CD4-positive, alpha-beta memory T cell (primary cell): ENCODE measurements at places on chromosomes 1 and 21. TPM values are rescaled to one million over a fixed set of nuclear protein-coding genes. Genes with fewer than 3 reads are reported as not detected.
A peak's percentile ranks its signal among the peaks of the same experiment; 100 is the strongest.

Gene SPRR2A
- not detected for total RNA-seq

Gene CLCA4
- not detected for total RNA-seq

Gene AHDC1
- 19.2 TPM for total RNA-seq

Gene ANXA9
- 0.17 TPM for total RNA-seq

Gene GPR3
- total RNA-seq, result not detected

- H3K4me3 ChIP-seq, result no peak overlapping the region
- H3K27me3 ChIP-seq, result no peaks in the 10 kb centered on the region
- peaks cover 4% of the 10 kb centered on the region for H3K4me1 ChIP-seq
- no peak for DNase-seq
- H3K27ac ChIP-seq, result no peak overlapping the region
Observed at GRCh38 chr1:1299686-1300351, 7.9 kb downstream of the ACAP3 start.

GRCh38 chr21:43809346-43809799 lies 20.0 kb downstream of the RRP1 start:
- no peak overlapping the region for H3K4me3 ChIP-seq
- no peaks in the 10 kb centered on the region for H3K27me3 ChIP-seq
- H3K36me3 ChIP-seq, result no peaks in the 10 kb centered on the region
- H3K4me1 ChIP-seq, result peaks cover 8% of the 10 kb centered on the region
- no peak overlapping the region for H3K27ac ChIP-seq
- no peak for DNase-seq

- no peaks in the 10 kb centered on the region for H3K4me1 ChIP-seq
- H3K4me3 ChIP-seq, result no peak overlapping the region
- DNase-seq, result no peak
- no peaks in the 10 kb centered on the region for H3K27me3 ChIP-seq
- H3K36me3 ChIP-seq, result no peaks in the 10 kb centered on the region
Observed at GRCh38 chr1:113918243-113918642, 10.9 kb upstream of the HIPK1 start.

DNA sequence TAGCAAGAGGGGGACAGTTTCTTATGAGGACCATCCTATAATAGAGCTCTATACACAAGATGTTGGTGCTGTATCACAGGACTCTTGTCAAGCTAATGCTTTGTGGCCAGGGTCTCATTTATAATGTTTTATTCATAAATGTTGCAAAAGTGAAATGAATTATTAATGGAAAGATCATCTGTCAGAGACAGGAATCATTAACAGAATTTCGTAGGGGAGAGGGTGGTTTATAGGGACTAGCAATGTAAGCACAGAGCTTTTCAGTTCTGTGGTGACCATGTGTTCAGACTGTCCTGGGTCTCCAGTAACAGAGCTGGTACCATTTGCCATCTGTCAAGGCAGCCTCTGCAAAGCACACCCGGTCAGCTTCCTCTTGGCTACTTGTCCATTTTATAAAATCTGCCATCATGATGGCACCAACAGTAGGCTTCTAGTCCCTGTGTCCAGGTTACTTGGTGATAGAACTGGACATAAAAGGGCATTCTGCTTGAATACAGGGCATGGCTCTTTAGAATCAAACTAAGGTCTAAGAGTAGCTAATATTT lies 36.2 kb downstream of the LPAR3 start:
- no peaks in the 10 kb centered on the region for H3K27me3 ChIP-seq
- no peak overlapping the region for H3K27ac ChIP-seq
- H3K4me3 ChIP-seq, result no peak overlapping the region
- H3K36me3 ChIP-seq, result no peaks in the 10 kb centered on the region
- peaks cover 29% of the 10 kb centered on the region for H3K4me1 ChIP-seq
- no peak for DNase-seq

DNA sequence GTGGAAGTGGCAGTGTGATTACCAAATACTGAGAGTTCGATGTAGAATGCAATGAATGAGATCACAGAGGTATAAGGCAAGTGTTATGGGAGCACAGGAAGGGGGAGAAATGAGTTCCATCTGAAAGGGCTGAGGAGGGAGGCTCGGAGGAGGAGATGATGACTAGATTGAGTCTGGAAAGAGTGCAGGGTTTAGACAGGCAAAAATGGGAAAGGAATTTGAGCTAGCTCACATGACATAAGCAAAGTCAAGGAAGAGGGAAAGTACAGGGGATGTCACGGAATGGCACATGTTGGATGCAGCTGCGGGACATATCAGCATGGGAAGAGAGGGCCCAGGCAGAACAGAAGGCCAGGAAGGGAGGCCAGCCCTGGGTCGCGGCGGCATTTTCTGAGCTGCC lies 132.7 kb downstream of the RUNX1 start:
- no peaks in the 10 kb centered on the region for H3K27me3 ChIP-seq
- no peak overlapping the region for H3K4me3 ChIP-seq
- H3K4me1 ChIP-seq, result peaks cover 27% of the 10 kb centered on the region
- no peak overlapping the region for H3K27ac ChIP-seq
- no peak for DNase-seq

GRCh38 chr1:199701726-199702125 lies 325.8 kb upstream of the NR5A2 start:
- DNase-seq, result no peak
- H3K36me3 ChIP-seq, result no peaks in the 10 kb centered on the region
- no peak overlapping the region for H3K27ac ChIP-seq

- no peak overlapping the region for H3K4me3 ChIP-seq
- H3K27me3 ChIP-seq, result no peaks in the 10 kb centered on the region
- no peak for DNase-seq
- H3K27ac ChIP-seq, result no peak overlapping the region
- H3K36me3 ChIP-seq, result no peaks in the 10 kb centered on the region
Observed at GRCh38 chr1:204194771-204195170, 1.5 kb downstream of the KISS1 start.

DNA sequence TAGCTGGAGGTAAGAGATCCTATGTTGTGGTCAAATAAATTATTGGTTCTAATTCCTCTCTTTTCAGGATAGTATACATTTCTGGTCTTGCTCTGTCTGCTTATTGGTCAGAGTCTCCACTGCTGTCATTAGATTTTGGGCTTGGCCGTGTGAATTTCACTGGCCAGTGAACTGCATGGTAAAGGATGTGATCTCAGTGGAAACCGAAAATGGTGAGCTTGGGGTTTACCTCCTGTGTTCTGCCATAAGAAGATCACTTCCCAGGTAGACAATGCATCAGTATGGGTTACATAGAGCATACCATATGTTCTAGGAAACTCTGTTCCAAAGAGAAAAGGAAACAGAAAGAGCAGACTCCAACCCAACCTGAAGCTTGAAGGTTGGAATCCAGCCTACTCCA lies 1123.3 kb upstream of the B3GALT2 start:
- no peaks in the 10 kb centered on the region for H3K4me1 ChIP-seq
- no peak for DNase-seq
- no peaks in the 10 kb centered on the region for H3K27me3 ChIP-seq

DNA sequence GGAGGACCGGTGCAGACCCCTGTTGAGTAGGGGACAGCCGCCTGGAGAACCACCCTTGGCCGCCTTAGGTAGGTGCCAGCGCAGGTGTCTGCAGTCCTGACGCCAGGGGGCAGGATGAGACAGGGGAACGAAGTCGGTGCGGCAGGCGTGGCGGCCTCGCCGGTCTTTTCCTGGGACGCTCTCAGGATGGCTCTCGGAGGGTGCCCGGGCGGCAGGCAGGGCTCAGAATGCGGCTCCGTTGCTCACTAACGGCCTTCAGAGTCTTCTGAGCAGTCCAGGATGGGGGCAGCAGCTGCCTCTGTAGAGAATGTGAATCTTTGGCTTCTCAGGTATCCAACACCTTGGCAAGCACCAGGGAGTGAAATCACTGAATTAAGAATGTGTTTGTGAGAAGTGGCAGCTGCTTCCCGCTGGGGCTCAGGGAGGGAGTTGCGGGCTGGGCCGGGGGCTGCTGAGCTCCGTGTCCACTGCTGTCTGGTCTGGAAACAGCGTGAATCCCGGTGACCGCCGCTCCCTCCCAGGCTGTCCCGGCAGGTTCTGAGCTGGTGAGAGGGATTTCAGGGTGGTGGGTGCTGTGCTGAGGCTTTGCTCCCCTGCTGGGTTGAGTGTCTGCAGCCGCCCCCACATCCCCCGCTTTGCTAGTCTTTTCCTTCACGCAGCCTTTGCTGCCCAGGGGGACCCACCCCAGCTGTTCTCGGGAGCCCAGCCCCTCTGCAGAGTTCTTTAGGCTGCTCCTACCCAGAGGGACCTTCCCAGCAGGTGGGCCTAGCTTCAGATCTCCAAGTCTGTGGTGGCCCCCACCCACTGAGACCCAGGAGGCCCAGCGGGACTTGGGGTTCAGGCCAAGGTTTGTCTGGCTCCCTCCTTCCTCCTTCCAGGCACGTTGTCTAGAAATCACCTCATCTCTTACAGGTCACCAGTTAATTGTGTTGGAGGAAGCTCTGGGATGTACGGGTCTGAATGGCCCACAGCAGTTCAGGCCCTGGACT lies 11.1 kb upstream of the C1orf174 start:
- peak; percentile 73 for DNase-seq
- peaks cover 5% of the 10 kb centered on the region for H3K4me1 ChIP-seq
- no peaks in the 10 kb centered on the region for H3K27me3 ChIP-seq

- H3K4me1 ChIP-seq, result no peaks in the 10 kb centered on the region
- no peaks in the 10 kb centered on the region for H3K27me3 ChIP-seq
- no peak for DNase-seq
- H3K36me3 ChIP-seq, result no peaks in the 10 kb centered on the region
- no peak overlapping the region for H3K27ac ChIP-seq
Observed at GRCh38 chr1:66605419-66605997, 71.6 kb downstream of the SGIP1 start.

DNA sequence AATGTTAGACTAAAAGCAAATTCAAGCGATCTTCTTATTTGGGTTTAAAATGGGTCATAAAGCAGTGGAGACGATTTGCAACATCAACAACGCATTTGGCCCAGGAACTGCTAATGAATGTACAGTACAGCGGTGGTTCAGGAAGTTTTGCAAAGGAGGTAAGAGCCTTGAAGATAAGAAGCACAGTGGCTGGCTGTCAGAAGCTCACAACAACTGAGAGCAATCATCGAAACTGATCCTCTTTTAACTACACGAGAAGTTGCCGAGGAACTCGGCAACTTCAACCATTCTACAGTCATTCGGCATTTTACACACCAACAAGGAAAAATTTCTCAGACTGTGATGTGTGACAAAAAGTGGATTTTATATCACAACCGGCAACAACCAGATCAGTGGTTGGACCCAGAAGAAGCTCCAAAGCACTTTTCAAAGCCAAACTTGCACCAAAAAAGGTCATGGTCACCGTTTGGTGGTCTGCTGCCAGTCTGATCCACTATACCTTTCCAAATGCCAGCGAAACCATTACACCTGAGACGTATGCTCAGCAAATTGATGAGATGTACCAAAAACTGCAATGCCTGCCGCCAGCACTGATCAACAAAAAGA lies 47.9 kb downstream of the ASH1L start:
- H3K27me3 ChIP-seq, result no peaks in the 10 kb centered on the region
- peak; percentile 40 for DNase-seq

DNA sequence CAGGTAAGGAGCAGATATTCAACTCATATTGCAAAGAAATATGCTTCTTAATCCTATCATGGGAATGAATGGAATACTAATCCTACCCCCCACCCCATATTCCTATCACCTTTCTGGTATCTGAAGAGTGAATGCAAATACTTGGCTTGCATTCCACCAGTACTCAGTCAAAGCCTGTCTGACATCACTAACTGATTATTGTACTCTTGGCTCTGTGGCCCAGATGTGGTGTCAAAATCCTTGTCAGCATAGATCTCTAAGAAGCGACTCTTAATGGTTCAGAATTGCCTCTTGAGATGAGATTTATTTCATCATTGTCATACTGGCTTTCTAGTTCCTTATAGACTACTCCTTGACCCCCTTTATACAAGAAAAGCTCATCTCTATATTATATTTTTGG lies 604.6 kb downstream of the ADGRL2 start:
- H3K27me3 ChIP-seq, result no peaks in the 10 kb centered on the region
- H3K36me3 ChIP-seq, result no peaks in the 10 kb centered on the region
- no peaks in the 10 kb centered on the region for H3K4me1 ChIP-seq
- no peak for DNase-seq
- no peak overlapping the region for H3K27ac ChIP-seq
- H3K4me3 ChIP-seq, result no peak overlapping the region

GRCh38 chr21:46661211-46661625 lies 25.7 kb downstream of the PRMT2 start:
- peaks cover 26% of the 10 kb centered on the region for H3K36me3 ChIP-seq
- peak; percentile 53 for DNase-seq
- peaks cover 7% of the 10 kb centered on the region for H3K4me1 ChIP-seq
- H3K27ac ChIP-seq, result no peak overlapping the region
- H3K27me3 ChIP-seq, result no peaks in the 10 kb centered on the region
- H3K4me3 ChIP-seq, result no peak overlapping the region

DNA sequence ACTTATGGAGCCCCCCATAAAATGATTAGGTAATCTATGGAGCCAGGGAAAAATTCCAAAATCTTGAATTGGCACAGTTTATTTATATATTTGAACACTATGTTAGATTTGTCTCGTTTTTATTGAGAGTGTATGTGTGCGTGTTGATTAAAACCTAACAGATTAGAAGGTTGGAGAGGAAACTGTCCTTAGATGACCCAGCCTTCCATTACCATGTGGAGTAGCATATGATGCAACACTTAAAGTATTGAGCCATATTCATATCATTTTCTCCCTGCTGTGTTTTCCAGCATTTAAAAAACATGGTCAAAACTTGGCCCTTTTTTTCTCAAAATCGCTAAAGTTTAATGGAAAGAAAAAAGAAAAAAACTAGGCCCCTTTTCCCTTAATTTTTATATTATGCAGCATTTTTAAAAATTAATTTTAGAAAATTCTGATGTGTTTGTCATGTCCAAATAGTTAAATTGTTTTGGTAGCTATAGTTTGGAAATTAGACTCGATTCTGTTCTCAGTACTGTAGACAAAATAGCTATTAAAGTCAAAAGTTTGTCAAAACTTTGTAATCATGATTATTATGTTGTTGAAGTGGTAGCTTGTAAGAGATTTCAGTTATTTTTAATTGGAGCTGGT lies 2.3 kb downstream of the LRRC8D start:
- peaks cover 11% of the 10 kb centered on the region for H3K4me1 ChIP-seq
- H3K27ac ChIP-seq, result no peak overlapping the region
- no peak overlapping the region for H3K4me3 ChIP-seq
- DNase-seq, result no peak
